Left colon (tissue), 2 donors: ENCODE measurements at places on chromosomes 7 and 10.

- DNase-seq = no peak
Observed at GRCh38 chr10:52720018-52720417, 52.6 kb downstream of the MBL2 start.

DNA sequence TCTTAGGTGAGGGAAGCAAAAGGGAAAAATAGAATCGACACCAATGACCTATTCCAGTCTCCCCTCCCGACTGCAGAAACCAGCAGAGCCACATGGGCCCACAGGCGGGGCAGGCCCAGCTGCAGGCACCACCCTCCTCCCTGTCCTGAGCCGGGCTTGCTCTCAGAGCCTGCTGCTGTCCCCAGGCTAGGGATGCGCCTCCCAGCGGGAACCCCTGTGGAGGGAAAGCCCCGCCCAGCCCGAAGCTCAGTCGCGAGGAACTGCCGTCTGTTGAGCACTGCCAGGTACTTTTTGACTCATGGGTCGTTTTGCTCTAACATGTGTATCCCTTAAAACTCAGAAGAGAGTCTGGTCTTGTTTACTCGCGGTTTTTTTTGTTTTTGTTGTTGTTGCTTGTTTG is 124.5 kb upstream of the RET start:
- DNase-seq = peak; percentile 38

DNA sequence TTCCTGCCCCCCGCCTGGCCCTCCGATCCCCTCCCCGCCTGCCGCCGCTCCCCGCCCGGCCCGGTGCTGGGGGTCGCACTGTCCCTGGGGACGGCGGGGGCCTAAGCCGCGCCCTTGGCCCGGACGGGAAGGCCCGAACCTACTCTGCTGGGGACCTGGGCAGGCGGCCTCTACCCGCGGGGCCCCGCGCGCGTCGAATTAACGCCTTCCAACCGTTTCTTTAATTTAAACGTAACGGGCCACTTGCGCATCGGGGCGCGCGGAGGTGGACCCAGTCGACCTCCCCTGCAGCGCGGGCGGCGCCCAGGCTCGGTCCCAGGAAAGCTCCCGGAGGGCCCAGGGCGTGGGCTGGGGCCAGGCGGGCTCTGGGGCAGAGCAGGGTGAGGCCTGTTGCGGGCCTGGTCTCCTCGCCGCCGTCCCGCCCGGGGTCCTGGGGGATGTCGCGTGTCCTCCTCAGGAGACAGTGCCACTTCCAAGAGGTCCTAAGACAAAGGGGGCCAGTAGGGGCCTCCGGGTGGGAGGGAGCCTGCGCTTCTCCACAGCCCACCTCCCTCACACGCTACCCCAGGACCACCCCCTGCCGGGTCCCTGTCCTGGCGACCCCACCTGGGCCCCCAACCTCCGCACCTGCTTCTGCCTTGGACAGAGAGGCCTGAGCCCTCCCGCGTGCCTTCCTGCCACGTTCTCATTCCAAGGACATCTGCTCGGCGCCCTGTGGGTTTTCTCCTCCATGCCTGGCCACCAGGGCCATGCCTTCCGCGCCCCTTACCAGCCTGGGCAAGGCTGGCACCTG is 658 bp upstream of the PTPRN2 start:
- no peak for DNase-seq

DNA sequence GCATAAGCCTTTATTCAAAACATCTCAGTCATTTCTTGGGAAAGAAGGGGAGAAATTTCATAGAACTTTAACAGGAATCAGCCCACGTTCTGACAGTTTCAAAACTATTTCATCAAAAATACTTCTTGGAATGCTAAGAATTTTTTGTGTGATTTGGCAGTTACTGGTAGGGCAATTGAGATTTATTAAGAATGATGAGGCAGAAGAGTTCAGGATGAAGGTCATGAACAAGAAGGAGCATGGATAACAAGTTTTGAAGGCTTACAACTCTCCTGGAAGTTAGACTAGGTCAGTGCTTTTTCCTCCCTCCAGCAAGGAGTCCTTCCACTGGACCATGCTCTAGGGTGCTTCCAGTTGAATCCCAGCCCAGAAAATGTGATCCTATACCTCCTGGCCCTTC is 569.9 kb downstream of the ANKRD7 start:
- no peak for DNase-seq

DNA sequence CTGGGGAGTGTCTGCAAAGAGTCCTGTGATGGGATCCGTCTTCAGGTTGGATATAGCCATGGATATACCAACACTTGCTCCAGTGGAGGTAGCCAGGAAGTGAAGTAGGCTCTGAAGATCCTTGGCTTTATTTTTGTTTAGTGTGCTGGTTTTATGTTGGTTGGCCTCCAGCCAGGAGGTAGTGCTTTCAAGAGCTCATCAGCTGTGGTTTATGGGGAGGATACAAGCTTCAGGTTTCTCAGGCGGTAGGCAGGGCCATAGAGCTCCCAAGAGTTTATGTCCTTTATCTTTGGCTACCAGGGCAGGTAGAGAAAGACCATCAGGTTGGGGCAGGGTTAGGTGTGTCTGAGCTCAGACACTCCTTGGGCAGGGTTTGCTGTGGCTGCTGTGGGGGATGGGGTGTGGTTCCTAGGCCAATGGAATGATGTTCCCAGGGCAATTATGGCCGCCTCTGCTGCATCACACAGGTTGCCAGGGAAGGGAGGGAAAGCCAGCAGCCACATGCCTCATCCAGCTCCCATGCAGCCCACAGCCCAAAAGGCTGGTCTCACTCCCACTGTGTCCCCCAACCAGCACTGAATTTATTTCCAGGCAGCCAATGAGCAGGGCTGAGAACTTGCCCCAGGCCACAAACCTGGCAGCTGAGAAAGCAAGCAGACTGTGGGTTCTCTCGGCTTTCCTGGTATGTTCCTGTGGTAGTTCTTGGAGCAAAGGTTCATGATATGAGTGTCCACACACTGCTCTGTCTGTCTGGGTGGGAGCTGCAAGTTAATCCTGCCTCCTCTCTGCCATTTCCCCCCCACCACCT is 67.0 kb upstream of the PRLHR start:
- DNase-seq = no peak

GRCh38 chr7:40899636-40900507 is 765.1 kb downstream of the SUGCT start:
- no peak for DNase-seq

GRCh38 chr7:1028775-1029636 is 15.3 kb upstream of the GPR146 start:
- peak; percentile 77 for DNase-seq

DNA sequence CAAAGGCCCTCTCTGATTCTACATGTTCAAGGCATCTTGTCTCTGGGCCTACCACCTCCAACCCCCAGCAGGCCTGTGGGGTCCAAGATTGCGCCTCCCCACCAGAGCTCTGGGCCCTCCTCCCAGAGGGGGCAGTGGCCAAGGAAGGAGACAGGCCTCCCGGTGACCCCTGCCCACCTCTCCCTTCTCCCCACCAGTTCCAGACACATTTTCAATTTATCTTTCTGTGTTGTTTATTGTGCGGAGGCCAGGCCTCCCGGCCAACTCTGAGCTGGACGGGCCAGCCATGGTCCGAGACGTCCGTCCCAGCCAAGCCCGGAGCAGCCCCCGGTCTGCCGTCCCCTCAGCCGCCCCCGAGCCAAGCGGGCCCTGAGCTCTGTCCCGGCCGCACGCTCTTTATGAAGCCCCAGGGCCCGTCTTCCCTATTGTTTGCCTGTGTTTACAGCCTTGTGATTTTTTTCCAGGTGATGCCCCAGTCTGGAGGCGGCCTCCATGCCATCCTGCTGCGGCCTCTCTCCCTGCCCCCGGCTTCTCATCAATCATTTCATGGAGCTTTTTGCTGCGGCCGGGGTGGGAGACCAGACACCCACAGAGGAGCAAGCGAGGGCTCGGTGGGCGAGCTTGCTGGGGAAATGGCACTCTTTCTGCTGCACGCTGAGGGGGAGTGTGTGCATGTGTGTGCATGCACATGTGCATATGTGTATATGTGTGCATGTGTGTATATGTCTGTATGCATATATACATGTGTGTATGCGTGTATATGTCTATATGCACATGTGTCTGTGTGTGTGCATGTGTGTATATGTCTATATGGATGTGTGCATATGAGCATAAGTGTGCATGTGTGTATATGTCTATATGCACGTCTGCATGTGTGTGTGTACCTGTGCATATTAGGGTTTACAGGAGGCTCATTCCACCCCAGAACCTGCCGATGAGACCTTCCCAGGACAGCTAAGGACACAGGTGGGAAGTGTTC is 52.7 kb upstream of the ELN start:
- DNase-seq = no peak

- no peak for DNase-seq
Observed at GRCh38 chr10:131242007-131242406, 69.5 kb downstream of the TCERG1L start.

- peak; percentile 40 for DNase-seq
Observed at GRCh38 chr7:141660259-141660658, 41.7 kb downstream of the DENND11 start.

DNA sequence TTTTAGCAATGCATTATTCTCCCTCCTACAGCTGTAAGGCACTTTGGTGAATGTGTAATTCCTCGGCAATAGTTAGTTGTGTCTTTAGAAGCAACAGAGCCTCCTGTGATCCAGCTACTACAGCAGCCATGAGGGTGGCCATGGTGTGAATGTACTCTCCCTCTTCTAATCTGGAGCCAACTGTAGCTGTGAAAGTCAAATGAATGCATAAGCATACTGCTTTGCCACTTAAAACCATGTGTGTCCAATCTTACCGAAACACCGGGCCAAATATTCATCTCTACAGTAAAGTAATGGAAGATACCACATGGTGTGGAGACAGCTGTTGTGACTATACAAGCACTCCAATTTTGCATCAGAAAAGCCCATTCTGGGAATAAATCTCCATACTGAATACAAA is 195.0 kb downstream of the DNAJC1 start:
- DNase-seq = no peak

DNA sequence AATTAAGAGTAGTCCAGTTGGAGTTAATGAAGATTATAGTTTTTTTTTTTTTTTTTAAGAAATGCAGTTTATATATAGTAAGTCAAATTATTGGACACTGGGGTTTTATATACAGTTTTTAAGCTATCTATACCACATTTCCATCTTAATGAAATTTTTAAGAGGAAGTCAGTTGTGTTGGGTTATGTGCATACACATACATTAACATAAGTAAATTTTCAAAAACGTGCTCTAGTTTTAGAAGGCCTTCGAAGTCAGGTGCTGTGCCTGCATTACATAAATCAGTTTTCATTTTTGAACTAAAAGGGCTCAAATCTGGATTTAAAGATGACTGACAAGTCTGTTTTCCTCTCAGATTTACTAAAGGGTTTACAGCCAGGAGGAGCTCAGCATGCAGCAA is 47.6 kb upstream of the FMC1 start:
- DNase-seq = no peak

DNA sequence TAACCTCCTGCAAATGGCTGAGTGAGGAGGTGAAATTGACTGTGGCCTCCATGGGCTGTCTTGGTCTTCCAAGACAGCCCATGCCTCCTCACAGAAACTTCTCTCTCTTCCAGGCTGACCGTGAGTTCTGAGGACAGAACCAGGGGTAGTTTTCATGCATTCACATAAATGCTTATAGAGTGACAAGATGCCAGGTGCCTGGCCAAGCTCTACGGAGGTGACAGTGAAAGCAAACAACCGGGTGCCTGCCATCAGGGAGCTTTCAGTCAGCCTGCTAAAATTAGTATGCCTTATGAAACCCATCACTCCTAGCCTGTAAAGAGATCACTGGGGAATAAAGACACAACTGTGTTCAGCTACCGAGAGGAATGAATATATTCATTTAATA is 919 bp upstream of the RHOBTB1 start:
- no peak for DNase-seq

DNA sequence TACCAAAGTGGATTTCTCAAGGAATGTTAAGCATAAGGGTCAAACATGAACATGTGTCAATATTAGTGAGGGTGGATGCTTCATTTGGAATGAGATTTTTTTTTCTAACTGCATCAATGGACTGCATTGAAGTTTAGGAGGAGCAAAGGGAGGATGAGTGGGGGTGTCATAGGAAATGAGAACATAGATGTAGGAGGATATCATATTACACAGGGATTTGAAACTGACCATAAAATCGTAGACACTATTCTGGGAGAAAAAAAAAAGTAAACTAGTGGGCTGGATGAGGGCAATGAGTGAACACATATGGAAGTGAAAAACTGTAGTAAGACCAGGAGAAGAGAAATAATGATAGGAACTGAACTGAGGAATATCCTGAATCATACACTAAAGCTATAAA is 109.4 kb downstream of the SEMA3A start:
- DNase-seq = no peak

DNA sequence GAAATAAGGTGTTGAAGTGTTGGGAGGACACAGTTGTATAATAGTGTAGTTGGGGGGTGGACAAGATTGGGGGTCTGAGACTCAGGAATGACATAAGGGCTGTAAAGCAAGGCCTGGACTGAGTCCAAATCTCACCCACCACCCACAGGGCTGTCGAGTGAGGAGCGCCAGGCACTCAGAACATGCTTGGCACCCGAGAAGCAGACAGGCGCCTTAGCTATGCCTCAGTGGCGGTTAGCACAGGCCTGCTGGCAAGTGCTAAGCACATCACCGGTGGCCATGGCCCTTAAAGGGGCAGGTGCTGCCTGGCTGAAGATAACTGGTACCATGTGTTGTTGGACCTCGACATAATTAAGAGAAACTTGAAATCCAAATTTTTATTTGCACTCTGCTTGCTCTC is 90.7 kb downstream of the COL13A1 start:
- DNase-seq = no peak

DNA sequence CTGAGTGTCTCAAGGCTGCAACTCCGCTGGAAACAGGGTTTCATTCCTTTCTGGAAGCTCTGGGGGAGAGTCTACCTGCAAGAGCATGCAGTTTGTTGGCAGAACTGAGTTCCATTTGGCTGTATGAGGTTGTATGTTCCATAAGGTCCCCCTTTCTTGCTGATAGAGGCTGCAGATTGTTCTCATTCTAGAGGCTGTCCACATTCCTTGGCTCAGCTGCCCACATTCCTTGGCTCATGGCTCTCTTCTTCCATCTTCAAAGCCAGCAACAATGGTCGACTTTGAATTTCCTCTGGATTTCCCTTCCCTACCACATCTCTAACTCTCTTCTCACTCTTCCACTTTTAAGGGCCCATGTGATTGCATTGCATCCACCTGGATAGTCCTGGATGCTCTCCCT is 147.3 kb upstream of the CDCA7L start:
- DNase-seq = no peak

- DNase-seq = no peak
Observed at GRCh38 chr7:90972906-90973550, 291.2 kb upstream of the FZD1 start.

DNA sequence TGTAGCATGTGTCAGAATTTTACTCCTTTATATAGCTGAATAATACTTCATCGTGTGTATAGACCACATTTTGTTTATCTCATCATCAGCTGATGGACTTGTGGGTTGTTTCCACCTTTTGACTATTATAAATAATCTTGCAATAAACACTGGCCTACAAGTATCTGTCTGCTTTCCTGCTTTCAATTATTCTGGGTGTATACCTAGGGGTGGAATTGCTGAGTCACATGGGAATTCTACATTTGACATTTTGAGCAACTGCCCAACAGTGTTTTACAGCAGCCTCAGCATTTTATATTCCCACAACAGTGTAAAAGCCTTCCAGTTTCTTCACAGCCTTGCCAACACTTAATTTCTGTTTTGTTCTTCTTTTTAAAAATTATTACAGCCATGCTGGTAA is 200.3 kb upstream of the PRSS1 start:
- no peak for DNase-seq

- DNase-seq = no peak
Observed at GRCh38 chr7:37438906-37439652, 9.6 kb downstream of the ELMO1 start.

GRCh38 chr7:55127622-55128081 is 108.8 kb downstream of the EGFR start:
- peak; percentile 26 for DNase-seq

- no peak for DNase-seq
Observed at GRCh38 chr7:73435471-73436009, 2.0 kb downstream of the FZD9 start.
